ENCODE measurements at places on chromosomes 3 and 15.
A peak's percentile ranks its signal among the peaks of the same experiment; 100 is the strongest.

- no peak for DNase-seq
Observed at GRCh38 chr3:50350213-50350526, 405 bp downstream of the NPRL2 start.

- no peak for DNase-seq
Observed at GRCh38 chr3:2898591-2899353, 211.4 kb downstream of the IL5RA start.

- no peak for DNase-seq
Observed at GRCh38 chr15:38672273-38672672, 107.7 kb upstream of the RASGRP1 start.

DNA sequence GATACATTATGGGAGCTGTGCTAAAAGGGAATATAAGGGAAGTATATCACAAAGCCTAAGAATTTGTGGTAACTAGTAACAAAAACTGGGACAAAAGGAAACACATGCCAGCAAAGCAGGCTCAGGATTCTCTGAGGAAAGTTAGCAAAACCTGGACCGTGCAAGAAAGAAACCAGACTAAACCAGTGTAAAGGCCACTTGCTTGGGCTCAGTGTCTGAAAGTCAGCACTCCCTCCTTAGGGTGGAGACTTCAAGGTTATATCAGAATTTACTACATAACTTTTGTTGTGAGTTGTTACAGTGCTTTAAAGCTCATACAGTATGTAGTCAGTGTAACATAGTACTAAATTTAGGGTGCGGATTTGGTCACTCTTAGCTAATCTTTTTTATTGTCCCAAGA, 269.9 kb upstream of the GADL1 start:
- DNase-seq: no peak

DNA sequence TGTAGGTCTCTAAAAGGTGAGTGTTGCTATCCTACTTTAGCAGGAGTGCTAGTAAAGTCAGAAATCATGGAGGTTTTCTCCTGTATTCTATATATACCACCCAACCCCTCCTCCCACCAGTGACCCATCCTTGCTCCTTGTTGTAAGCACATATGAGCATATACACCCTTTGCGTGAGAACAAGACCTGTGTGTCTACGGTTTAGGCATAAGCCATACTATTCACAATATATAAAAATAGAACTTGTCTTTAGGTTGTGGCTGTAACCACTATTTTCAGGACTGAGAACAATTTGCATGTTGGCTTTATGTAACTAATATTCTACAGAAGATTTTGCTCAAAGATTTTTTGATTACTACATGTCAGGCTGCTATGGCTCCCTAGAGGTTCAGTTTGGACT, 59.1 kb upstream of the TOP2B start:
- DNase-seq: no peak

- DNase-seq: no peak
Observed at GRCh38 chr3:135922903-135923250, 42.7 kb upstream of the PPP2R3A start.

GRCh38 chr15:60591496-60592370, 112.8 kb upstream of the ICE2 start:
- DNase-seq: no peak

DNA sequence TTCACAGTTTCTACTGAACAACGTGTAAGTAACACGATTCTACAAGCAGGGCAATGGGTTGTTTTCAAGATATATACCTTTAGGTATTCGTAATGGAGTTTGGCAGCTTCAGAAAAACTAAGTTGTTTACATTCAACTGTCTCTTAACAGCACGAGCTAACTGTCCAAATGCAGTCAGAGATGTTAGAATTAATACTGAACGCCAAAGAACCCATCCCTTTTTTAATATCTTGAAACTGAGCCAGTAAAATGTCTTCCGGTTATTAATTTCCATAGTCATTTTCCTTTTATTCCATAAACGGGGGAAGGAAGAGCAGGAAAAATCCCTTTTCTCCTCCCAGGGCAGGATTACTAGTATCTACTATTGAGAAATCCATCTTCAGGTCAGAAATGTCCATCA, 129.0 kb upstream of the THBS1 start:
- no peak for DNase-seq

DNA sequence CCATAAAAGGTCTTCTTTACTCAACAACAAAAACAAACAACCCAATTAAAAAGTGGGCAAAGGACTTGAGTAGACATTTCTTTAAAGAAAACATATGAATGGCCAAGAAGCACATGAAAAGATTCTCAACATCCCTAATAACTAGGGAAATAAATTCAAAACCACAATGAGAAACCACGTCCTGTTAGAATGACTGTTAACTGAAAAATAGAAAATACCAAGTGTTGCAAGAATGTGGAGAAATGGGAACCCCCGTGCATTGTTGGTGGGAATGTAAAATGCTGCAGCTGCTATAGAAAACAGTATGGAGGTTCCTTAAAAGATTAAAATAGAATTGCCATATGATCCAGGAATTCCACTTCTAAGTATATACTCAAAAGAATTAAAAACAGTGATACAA, 34.8 kb downstream of the NMNAT3 start:
- DNase-seq: no peak

GRCh38 chr15:98805434-98806274, 157.3 kb downstream of the IGF1R start:
- no peak for DNase-seq

DNA sequence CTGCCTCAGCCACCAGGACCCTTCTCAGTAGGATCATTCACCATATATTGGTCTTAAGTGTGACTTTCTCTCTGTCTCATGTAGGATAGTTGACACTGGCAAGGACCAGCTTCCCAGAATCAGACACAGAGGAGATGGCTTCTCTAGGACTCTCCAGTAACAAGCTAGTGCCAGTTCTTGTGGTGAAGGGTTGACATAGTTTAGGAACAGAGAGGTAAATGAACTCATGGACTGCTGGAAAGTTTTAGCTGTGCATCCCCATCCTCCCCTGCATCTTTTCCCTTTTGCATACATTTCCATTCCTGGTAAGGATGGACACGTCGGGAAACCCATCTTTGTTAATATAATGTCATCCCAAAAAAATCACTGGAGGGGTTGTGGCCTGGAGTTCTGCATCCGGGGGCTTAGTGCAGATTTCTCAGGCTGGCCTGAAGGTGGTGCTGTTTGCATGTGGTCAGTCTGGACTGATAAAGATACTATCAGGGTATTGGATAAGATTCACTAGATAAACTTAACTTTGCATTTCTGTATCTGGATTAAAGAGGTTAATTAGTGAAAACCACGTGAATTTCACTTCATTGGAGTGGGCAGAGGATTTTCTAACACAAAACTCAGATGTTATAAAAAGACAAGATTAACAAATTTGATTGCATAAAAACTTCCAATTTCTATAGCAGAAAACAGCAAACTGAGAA, 110.8 kb downstream of the TBC1D2B start:
- DNase-seq: peak; percentile 36

- no peak for DNase-seq
Observed at GRCh38 chr3:40572588-40572987, 47.8 kb downstream of the ZNF621 start.

GRCh38 chr3:160829486-160830009, 73.5 kb downstream of the PPM1L start:
- no peak for DNase-seq

GRCh38 chr15:70197318-70197944, 99.7 kb upstream of the TLE3 start:
- DNase-seq: no peak

- DNase-seq: no peak
Observed at GRCh38 chr3:34219556-34219955, 421.1 kb downstream of the PDCD6IP start.

DNA sequence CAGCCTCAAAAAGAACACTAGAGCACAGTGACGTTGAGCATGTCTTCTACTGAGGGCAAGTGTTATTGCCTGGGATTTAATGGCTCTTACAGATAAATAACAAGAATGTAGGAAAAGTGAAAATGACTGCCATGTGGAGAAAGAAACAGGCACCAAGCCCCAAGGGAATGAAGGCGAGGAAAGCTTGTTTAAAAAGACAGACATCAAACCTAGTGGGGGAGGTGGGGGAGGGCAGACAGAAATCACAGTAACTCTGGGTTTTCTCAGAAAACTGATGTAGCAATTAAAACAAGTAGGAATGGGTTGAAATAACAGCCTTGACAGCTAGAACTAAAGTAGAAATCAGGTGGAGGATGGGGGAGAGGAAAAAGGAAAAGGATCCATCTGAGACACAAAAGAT, 18.4 kb upstream of the LYZL4 start:
- DNase-seq: no peak

- no peak for DNase-seq
Observed at GRCh38 chr3:65632414-65632813, 406.3 kb downstream of the MAGI1 start.

- DNase-seq: no peak
Observed at GRCh38 chr15:79132361-79132760, 41.8 kb upstream of the RASGRF1 start.

DNA sequence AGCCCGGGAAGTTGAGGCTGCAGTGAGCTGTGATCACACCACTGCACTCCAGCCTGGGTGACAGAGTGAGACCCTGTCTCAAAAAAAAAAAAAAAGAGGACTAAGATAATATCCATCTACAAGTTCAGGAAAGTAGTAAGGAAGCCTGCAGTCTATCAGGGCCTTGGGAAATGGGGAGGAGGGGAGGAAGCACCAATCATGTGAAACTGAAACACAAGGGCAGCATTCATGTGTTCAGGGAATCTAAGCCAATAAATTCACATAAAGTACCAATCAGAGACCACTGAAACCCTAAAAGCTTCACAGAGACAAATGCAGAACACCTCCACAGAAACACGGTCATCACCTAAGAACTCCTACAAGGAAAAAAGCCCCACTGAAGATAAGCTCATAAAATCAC, 22.9 kb upstream of the HHATL start:
- no peak for DNase-seq

DNA sequence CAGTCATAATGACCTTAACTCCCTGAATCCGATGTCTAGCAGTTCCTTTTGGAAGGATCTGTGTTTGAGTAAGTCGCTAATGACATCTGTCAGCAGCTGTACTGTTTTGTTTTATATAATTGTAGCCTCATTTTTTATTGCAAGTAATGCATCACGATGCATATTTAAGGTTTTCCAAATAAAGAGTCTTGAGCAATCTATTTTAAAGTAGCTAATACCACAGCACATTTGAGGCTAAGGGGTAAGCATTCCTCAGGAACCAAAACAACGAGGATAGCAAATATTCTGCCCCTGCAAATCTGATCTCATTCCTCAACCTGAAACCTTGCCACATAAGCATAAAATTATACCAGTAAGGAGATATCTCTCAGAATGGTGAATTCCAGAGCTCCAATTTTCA, 98.7 kb downstream of the TBC1D5 start:
- DNase-seq: no peak

DNA sequence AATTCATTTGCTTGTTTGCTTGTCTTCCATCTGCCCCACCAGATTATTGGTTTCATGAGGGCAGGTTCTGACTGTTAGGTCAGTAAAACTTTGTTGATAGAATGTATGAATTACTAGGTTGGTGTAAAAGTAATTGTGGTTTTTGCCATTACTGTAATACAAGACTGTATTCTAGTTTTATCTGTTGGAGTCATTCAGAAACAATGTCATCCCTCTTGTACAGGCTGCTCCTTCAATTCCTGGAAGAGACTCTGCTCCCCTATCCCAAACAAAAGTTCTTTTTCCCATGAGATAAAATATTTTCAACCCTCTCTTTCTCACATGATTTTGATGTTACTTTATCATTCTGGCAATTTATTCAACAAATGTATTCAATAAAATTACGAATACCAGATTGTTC, 115.0 kb downstream of the CHST2 start:
- no peak for DNase-seq

- peak; percentile 74 for DNase-seq
Observed at GRCh38 chr3:133293397-133294110, 106.3 kb upstream of the BFSP2 start.

Measured in NCI-H1694 treated with DMSO at 0.1 percent for 48 hours (cell line).